ENCODE measurements at places on chromosomes 2 and 18. TPM values are rescaled to one million over a fixed set of nuclear protein-coding genes. Genes with fewer than 3 reads are reported as not detected.

MRPS5 gene
- total RNA-seq: 37.3 TPM

RND3 gene
- total RNA-seq: 219 TPM

GKN1 gene
- total RNA-seq: not detected

CUL3 gene
- 66.4 TPM for total RNA-seq

LYPD6B gene
- not detected for total RNA-seq

CRYGA gene
- not detected for total RNA-seq

CCDC102B gene
- total RNA-seq: 3.0 TPM

TSGA10 gene
- total RNA-seq: 4.4 TPM

SCN7A gene
- total RNA-seq: 66.9 TPM
